ENCODE measurements at places on chromosomes 5 and 9. TPM values are rescaled to one million over a fixed set of nuclear protein-coding genes. Genes with fewer than 3 reads are reported as not detected.

- DNase-seq = no peak
Observed at GRCh38 chr5:135008556-135008955, 25.5 kb downstream of the PITX1 start.

DNA sequence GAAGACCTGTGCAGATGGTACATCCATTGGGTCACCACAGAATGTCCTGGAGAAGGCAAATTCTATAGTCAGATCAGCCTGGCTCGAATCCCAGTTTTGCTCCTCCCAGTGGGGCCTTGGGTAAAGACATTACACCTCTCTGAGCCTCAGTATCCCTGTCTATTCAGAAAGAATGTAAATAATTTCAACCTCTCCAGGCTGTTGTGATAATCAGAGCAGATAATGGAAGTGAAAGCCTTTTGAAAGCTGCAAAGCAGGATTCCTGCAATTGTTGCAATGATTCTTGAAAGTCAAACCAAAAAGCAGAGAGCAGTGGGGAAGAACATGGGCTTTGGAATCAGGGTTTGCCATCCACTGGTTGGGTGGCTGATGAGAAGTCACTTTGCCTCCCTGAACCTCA lies 63.2 kb downstream of the LHX2 start:
- DNase-seq = no peak

DNA sequence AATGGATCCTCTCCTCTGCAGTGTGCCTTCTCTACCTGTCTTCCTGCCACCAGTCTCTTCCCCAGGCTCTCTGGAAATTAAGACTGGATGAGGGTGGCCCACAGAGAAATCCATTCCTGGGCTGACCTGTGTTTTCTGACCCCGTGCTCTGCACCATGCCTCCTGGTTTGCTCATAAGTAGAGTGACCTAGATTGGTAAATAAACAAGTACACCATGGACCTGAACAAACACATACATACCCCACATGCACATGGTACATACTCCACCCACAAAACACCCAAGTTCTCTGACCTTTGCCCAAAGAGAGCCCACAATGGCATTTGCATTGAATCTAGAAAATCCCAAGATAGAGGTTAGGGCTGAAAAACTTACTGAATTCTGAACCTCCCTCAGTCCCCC lies 77.5 kb upstream of the PLPP6 start:
- no peak for DNase-seq

The ZBTB43 gene
- 20.3 TPM for total RNA-seq

The KIF3A gene
- total RNA-seq = 9.2 TPM

The DND1 gene
- total RNA-seq = 2.6 TPM

Data from activated B cell treated with CpG ODN at 0.5 μM for 24 hours (primary cell).